ENCODE measurements at places on chromosomes 5 and 9. TPM values are rescaled to one million over a fixed set of nuclear protein-coding genes. Genes with fewer than 3 reads are reported as not detected.

The CER1 gene
- total RNA-seq, result 1.0 TPM

DNA sequence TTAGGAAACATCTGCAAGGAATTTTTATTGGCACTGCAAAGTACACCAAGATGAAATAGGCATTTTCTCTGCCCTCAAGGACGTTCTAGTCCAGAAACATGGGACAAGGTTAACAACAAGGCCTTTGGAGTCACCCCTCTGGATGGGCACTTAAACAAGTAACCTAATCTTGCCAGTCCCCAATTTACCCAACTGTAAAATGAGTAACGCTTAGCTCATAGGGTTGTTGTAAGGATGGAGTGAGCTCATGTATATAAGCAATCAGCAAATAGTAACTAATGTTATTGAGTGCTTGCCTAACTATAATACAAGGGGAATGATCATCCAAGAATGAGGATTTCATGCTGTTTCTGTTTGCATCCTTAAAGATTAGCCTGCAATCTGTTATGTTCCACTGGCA, 189.3 kb downstream of the PAPPA start:
- no peak overlapping the region for H3K27ac ChIP-seq
- H3K4me3 ChIP-seq, result no peak overlapping the region
- peaks cover 2% of the 10 kb centered on the region for H3K4me1 ChIP-seq

DNA sequence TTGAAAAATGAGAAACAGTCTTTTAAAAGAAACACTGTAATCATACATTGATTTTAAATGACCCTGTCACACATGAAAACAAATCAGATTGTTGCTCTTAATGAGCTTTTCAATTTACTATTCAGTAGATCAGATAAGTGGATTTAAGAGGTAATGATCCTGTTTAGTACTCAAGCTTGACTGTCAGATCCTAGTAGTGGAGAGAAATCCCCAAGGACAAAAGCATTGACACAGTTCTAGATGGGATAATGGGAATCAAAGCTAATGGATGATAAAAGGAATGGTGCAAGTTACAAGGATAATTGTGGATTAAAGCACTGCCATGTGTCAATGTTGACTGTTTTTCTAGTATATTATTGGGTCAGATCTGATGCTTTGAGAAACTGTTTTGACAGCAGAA, 142.3 kb upstream of the TLX3 start:
- no peak for DNase-seq
- no peaks in the 10 kb centered on the region for H3K27me3 ChIP-seq
- no peak overlapping the region for H3K27ac ChIP-seq
- H3K4me3 ChIP-seq, result no peak overlapping the region

- DNase-seq, result peak; percentile 93
- H3K36me3 ChIP-seq, result no peaks in the 10 kb centered on the region
- H3K4me3 ChIP-seq, result peak overlapping the region; percentile 8
- peaks cover 20% of the 10 kb centered on the region for H3K4me1 ChIP-seq
- H3K27ac ChIP-seq, result peak overlapping the region; percentile 38
Measured at GRCh38 chr9:124774129-124774978, 2.6 kb upstream of the OLFML2A start.

DNA sequence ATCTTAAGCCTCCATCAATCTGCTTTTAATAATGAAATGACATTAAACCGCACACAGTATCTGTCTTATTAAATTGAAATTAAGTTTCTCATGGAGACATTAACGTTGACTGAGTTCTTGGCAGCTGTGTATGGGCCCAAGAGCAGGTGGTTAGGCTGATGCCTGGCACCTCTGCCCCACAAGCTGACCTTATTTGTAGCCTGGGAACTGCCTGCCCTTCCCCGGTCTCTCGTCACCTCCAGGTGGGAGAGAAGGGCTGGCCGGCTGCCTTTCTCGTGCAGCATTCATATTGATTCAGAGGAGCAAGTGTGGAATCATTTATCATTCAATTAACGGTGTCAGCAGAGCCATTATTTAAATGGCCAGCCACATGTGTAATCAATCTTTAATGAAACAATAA, 53.0 kb upstream of the FCN1 start:
- no peak overlapping the region for H3K27ac ChIP-seq
- H3K4me3 ChIP-seq, result no peak overlapping the region
- no peaks in the 10 kb centered on the region for H3K36me3 ChIP-seq
- H3K27me3 ChIP-seq, result peaks cover 61% of the 10 kb centered on the region
